HFFc6 (cell line): ENCODE measurements at places on chromosomes 2 and 18.
A peak's percentile ranks its signal among the peaks of the same experiment; 100 is the strongest.

DNA sequence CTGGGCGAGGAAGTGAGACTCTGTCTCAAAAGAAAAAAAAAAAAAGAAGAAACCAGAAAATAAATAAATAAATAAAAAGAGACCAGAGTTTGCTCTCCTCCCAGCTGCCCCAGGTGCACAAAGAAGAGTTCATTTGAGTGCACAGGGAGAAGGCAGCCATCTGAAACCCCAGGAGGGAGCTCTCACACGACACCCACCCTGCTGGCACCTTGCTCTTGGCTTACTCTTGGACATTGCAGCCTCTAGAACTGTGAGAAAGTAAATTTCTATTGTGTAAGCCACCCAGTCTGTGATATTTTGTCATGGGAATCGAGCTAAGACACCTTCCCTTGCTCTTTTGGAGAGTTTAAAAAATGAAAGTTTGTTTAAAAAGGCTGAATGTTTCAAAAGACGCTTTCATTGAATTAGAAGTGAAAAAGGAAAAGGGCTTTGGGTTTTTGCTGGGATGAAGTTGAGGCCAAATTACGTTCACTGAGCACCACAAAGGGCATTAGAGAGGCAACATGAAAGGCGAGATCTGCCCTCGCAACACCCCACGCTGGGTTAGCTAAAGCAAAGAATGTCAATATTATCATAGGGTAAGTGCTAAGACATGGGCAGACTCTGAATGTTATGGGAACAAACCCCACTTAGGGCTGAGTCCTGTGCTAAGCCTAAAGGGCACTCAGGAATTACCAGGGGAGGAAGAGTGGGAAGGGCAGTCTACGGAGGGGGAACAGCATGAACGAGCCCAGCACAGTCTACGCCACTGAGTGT is 128.9 kb upstream of the RIOK3 start:
- no peak for DNase-seq

GRCh38 chr2:231910771-231911170 is 15.4 kb downstream of the NPPC start:
- DNase-seq: no peak

- DNase-seq: peak; percentile 38
These were observed 5.2 kb downstream of the ZFP36L2 start for GRCh38 chr2:43221124-43221762.

DNA sequence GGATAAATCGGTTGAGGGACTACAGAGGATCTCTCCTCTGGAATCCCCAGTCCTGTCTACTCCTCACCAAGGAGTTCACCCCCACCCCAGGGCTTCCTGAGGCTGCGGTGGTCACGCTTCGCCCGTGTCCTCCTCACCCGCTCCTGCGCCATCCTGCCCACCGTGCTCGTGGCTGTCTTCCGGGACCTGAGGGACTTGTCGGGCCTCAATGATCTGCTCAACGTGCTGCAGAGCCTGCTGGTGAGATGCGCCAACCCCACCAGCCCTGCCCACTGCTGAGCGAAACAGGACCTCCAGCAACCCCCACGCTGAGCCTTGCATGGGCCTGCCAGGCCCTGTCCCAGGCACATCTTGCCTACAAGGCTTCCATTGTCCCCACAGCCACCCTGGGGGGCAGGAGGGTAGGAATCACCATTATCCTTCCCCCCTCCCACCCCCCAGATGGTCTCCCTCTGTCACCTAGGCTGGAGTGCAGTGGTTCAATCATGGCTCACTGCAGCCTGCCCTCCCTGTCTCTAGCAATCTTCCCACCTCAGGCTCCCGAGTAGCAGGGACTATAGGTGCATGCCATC is 6.7 kb upstream of the CTDSP1 start:
- DNase-seq: no peak

DNA sequence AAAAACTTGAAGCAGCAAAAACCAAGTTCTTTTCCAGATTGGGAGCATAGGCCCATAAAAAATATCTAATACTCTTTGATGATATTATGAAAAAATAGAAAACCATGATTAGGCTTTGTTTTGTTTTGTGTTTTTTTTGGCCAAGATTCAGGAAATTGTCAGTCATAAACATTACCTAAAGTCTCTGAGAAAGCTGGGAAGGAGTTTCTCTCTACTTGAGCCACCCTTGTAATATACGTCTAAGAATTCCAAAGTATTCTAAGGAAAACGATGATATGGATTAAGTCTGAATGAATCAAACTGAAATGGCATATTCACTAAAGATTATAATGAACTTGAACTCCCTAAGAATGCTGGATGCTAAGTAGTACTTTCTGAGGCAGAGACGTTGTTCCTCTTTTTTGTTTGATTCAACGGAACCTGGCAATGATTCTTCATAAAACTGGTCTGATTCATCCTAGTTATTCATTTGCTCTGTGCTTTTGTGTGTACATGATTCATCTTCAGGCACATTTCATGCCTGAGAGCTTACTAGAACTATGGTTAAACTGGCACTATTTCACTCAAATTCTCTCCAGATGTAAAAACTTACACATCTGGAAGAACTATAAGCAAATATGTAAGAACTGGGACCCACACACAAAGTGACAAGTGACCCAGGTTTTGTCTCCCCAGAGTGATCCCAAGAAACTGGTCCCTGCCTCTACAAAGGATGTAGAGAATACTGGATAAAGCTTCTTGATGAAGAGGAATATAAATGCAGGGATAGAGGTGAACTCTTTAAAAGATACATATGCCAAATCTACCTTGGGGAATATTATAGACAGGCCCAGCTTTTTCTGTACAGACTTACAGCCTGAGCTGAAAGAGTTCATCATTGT is 159.7 kb downstream of the DOCK10 start:
- DNase-seq: peak; percentile 94

GRCh38 chr2:126858436-126858835 is 40.3 kb upstream of the TEX51 start:
- no peak for DNase-seq

DNA sequence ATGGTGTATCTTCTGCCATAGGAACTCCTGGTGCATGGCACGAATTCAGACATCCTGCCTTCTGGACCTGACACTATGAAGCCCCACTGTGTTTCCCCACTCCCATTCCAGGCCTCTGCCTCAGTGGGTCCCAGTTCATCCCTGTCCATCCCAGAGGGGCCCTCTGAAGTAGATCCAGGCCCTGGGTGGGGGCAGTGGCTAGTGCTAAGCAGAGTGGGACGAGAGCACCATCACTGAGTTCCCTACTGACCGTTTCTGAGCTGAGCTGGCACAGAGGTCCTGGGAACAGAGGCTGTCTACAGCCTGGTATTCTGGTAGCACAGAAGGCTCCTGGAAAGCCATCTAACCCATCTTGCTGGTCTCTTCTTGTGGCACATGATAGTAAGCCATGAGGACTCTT is 54.0 kb downstream of the ATOH8 start:
- DNase-seq: no peak

DNA sequence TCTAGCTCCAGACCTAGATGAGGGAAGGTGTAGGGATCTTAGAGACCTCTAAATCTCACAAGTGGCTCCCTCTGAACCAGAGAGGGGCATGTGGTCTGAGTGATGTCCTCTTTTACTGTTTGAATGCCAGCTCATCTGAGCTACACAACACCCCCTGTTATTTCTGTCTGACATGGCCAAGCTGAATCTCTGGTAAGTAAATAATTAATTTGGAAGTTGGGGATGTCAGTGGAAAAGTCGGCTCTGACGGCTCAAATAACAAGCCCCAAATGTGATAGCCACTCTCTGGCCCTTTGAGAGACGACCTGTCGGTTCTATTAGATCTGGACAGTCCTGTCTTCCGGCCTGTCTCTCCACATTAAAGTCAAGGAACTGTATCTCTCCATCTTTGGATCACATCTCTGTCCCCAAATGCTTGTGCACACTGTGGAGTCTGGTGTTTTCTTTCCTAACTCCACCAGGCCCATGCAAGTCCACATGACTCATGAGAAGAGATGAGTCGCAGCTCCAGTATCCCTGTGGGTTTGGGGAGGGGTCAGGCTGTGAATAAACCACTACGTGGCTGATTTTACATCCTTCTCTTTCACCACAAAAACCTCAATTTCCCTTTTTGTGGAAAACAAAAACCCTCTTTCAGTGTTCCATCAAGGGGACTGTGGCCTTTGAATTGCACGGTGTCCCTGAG is 52.5 kb downstream of the SETBP1 start:
- peak; percentile 82 for DNase-seq

DNA sequence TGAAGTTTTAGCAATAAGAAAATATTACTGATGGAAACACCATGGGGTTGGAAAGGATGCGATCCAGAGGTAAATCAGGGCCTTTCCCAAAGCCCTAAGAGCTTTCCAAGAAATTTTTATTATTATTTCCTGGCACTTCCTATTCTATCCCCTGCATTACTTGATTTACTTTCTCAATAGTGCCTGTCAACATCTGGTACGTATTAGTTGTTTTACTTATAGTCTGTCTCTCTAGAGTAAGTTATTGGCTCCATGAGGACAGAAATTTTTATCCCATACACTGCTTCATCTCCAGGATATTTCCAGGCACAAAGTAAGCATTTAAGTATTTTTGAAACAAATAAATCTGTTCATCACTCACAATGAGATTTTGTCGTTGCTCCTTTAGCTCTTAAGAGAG is 18.1 kb downstream of the PPP4R1 start:
- DNase-seq: no peak

- DNase-seq: peak; percentile 59
These were observed 57.8 kb upstream of the RGPD5 start for GRCh38 chr2:109736177-109736827.

GRCh38 chr2:233436691-233437438 is 82.6 kb downstream of the DGKD start:
- DNase-seq: no peak

- DNase-seq: no peak
These were observed 8.6 kb downstream of the SNRNP27 start for GRCh38 chr2:69902213-69902922.

- no peak for DNase-seq
These were observed 58.2 kb downstream of the KLF7 start for GRCh38 chr2:207107551-207107950.

DNA sequence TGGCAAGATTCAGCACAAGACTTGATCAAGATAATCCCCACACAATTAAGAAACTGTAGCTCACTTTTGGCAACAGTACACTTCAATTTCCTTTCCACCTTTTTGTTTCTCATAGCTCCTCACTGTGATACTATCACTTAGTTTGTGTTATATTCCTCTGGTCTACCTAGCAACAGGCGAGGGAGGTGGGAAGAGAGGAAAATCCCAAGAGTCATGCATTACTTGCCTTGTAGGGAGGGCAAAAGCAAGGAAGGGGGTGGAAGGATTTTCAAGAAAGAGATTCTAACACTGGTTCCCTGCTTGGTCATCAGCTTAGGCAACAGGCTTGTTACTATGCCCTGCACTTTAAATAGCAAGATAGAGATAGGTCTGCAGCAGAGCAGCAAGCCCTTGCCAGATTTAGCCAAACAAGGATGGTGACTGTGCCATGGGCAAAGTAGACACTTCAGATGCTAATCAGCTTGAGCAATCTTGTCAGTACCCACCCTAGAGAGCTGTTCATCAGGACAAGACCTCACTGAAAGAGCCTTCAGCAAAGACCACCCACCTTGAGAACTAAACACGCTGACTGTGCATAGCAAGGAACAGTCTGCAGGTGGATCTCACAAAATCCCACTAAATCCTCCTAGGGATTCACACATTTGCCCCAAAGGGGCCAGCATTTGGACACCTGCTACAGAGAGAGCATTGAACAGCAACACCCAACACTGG is 134.6 kb downstream of the MBD2 start:
- DNase-seq: no peak

DNA sequence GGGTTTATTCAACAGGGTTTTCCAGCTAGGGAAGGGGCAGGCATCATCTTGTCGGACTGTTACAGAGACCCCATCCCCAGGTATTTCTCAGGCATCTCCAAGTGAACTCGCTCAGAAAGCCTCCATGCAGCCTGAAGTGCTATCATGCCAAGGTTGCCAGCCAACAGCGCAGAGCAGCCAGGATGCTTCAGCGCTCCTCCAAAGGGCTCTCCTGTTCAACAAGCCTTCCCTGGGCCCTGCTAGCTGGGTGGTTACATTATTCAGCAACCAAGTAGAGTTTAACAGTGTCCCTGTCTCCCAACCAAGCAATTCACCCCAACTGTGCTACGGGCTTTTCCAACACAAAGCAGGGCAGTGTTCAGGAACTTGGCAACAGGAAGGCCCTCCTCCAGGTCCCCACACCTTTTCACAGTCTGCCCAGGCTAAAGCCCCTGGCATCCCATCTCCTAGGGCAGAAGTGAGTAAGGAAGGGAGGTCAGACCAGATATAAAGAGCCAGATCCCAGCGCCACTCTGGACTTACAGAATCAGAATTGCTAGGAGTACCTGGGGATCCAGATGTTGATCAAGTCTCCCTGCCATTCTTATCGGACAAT is 52.9 kb downstream of the ZBTB7C start:
- no peak for DNase-seq

DNA sequence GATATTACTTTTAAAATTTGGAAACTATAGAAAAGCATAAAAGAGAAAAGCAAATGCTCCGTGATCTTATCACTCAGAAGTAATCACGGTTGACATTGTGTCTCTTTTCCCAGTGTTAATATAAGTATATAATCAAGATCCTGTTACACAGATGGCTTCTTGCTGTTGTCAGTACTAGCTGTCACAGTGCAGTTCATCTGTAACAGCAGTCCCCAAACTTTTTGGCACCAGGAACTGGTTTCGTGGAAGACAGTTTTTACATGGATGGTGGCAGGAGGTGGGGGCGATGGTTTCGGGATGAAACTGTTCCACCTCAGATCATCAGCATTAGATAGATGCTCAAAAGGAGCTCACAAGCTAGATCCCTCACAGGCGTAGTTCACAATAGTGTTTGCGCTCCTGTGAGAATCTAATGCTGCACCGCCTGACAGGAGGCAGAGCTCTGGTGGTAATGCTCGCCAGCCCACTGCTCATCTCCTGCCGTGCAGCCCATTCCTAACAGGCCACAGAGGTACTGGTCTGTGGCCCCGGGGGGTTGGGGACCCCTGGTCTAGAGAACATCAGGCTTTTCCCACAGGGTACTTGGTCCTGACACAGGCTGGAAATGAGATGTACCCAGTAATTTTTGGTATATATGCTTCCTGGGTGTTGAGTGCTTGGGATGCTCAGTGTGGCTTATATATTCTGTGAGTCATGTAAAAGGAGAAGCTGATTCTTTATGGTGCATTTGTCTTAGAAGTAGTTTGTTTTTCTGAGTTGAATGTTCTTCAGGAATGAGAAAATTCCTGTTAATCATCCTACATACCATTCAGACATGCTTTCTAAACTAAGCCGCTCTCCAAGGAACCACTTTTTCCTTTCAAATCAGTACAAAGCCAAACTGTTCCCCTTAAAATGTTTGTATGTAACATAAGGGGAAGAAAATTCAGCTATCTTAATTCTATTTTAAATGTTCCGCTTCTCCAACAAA is 121.8 kb downstream of the NCK2 start:
- peak; percentile 52 for DNase-seq

DNA sequence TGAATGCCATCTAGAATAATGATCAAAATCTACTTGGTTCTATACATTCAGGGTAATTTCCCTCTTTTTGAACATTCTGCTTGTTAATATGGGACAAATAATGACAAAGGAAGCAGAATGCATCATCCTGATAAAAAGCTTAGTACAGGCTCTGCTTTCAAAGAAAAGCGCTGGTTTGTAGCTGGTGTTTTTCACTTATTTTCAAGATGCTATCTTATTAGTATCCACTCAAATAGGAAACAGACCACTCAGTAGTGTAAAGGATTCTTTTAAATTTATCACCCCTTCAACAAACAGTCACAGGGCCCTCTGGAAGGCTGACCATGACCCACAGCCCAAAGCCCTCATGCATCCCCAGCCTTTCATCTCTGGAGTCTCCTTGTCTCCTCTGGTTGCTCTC is 18.0 kb upstream of the AFF3 start:
- DNase-seq: no peak

- no peak for DNase-seq
These were observed 21.3 kb downstream of the CENPO start for GRCh38 chr2:24814516-24814915.
